Stimulated activated CD4-positive, alpha-beta T cell treated with anti-CD3 and anti-CD28 coated beads, Interleukin-12 subunit alpha, Interleukin-12 subunit beta, amount 100 ng/mL, for 48 hours (primary cell): ENCODE measurements at places on chromosomes 3 and 15.
A peak's percentile ranks its signal among the peaks of the same experiment; 100 is the strongest.

- no peak for DNase-seq
Measured at GRCh38 chr15:85351965-85352364, 28.4 kb upstream of the AKAP13 start.

- DNase-seq: no peak
Measured at GRCh38 chr3:122235147-122235546, 51.7 kb downstream of the CASR start.

GRCh38 chr3:134106580-134106979 lies 76.9 kb upstream of the SLCO2A1 start:
- DNase-seq: no peak

DNA sequence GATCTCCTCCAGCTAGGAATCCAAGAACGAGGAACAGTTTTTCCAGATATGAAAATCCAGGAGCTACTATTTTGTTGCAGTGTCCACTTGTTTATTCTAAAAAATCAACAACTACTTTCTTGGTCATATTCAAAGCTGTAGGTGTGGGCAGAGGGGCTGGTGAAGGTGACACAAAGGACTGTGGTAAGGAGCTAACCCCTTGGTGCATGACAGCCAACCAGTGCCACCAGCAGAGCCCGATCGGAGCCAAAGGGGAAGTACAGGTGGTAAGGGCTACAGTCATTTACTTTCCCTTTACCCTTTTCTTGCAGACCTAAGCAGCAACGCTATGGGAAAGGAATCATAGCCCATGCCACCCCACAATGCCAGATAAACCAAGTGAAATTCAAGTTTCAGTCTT lies 30.7 kb downstream of the PLA1A start:
- peak; percentile 22 for DNase-seq

- no peak for DNase-seq
Measured at GRCh38 chr15:92763459-92763858, 107.9 kb upstream of the FAM174B start.

- DNase-seq: no peak
Measured at GRCh38 chr3:159238646-159239045, 436.8 kb downstream of the MFSD1 start.

DNA sequence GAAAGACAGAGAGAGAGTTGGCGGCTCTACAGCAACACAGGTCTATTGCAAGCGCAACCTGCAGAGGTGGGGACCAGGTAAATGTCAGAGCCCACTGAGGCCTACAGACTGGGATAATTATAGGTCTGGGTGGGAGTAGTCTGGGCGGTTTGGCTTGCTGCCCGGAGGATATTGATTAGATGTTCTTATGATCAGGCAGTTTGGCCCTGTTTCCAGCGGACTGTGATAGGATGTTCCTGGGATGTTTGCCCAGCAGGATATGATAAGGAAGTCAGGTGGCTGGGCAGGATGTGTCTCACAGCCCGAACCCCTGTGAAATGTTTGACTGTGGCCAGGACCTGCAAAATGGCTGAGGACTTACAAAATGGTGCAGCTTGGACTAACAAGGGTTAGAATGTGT lies 364.9 kb downstream of the NAALADL2 start:
- DNase-seq: no peak

DNA sequence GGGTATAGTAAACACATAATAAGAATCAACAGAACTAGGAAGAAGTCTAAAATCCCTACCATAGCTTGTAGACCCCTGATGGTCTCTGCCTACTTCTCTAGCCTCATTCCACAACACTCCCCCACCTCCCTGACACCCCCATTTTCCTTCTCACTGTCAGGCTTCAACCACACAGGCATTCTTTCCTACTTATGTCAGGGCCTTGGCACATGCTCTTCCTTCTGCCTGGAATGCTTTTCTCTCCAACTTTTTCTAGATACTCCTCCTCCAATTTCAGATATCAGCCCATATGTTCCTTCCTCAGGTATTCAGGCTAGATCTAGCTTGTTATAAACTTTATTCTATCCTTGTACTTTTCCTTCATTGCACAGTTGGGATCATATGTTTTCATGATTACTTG lies 106.0 kb upstream of the MRPL3 start:
- DNase-seq: no peak

DNA sequence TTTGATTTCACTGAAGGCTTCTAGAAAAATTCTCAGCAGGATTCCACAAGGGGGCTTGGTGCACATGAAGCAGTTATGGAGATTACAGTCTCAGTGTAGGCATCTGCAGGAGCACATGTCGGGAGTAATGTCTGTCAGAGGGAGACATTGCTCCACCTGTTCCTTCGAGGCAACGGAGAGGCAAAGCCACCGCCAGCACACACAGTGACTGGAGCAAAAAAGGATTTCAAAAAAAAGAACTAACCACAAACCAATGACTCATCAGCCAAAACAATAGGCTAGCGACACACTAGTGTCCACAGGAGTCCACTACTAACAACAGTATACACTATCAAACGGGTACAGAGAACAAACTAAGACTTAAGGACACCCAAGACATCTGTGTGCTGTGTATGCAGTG lies 68.9 kb downstream of the NPTN start:
- no peak for DNase-seq
